D341Med (cell line): ENCODE measurements at places on chromosomes 11 and 22.

- DNase-seq, result no peak
Observed at GRCh38 chr11:102589047-102589459, 36.1 kb downstream of the MMP20 start.

- DNase-seq, result no peak
Observed at GRCh38 chr11:119572481-119573424, 149.8 kb upstream of the THY1 start.

DNA sequence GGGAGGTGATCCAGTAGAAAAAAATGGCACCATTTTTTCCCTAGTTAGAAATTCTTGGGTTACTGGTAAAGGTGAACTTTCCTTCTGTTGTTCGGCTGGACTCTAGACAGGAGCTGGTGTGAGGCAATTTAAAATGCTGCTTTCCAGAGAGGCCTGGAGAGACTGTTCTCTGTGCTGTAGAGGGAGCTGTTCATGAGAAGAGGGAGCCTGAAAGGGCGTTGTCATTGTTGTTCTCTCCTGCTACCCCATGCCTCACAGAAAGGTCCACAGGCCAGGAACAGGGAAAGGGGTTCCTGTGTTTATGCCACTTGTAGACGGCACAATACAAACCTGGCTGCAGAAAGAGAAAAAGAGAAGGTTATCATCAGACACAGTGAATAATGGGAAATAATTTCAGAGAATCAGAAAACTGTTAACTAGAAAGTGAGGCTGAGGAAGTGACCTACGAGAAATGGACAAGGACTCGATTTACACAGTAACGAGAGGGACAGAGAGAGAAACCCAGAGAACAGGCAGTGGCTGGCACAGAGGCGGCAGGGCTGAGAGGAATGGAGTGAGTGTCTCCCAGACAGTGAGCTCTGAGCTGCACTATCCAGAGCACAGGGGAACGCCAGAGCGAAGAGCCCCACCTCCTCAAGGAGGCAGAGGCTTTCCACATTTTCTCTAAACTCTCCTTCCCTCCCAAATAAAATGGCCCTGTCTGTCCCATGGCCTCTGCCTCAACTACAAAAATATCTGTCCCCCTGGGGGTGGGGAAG is 109.2 kb downstream of the RRM1 start:
- DNase-seq, result no peak

- DNase-seq, result no peak
Observed at GRCh38 chr11:83061883-83062282, 9.8 kb downstream of the RAB30 start.

GRCh38 chr22:50072167-50072555 is 13.1 kb downstream of the MLC1 start:
- DNase-seq, result no peak

DNA sequence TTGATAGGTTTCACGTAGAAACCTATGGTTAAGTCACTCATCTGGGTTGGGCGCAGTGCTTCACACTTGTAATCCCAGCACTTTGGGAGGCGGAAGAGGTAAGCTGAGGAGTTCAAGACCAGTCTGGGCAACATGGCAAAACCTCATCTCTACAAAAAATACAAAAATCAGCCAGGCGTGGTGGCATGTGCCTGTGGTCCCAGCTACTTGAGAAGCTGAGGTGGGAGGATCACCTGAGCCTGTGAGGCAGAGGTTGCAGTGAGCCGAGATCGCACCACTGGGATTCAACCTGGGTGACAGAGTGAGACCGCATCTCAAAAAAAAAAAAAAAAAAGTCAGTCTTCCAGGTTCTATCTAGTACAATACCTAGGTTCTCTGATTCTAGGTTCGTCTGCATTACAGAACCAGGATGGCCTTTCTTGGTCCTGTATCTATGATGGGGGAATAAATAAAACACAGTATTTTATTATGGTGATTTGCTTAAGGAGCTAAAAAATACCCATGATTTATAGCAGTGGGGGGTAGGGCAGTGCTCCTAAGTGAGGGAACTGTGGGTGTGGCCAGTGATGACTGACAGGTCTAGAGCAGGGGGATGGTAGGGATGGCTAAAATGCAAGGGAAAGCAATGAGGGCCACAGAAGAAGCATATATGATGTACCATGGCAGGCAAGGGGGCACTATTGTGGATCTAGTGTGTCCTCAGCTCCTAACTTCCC is 65.5 kb upstream of the NUP160 start:
- no peak for DNase-seq

DNA sequence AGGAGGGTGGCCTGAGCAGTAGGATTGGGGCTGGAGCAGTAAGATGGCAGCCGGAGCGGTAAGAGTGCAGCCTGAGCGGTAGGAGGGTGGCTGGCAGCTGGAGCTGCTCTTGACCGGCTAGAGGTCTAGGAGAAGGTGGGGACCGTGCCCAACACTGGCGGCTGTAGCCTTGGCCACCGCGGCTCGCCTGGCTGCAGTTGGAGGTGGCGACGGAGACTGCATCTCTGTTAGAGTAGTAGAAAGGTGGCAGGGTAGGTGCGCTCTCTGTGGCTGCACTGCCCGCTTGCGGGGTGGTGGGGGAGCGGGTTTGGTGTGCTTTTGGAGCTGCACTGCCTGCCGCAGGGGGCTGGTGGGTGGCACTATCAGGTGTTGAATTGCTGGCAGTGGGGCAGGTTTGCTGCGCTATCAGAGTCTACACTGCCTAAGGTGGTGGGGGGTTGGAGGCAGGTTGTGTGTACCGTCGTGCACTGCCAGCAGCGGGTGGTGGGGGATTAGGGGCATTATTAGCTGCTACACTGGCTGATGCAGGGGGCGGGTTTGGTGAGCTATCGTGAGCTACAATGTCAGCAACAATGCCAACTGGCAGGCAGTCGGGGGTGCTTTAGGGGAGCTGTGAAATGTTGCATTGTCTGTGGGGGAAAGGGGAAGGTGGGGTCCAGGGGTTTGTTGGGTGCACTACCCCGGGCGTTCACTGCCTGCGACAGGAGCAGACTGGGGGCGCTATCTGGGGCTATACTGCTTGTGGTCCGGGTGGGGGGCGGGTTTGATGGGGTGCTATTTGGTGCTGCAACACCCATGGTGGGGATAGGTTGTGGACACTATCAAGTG is 4461.3 kb upstream of the OR11H1 start:
- DNase-seq, result peak; percentile 42

- no peak for DNase-seq
Observed at GRCh38 chr11:63563201-63564055, at the start of gene PLAAT2. Gene PLAAT2 (minus strand): TSS chr11:63563379. CDS start chr11:63563324, 55 bp downstream.
